ENCODE measurements at places on chromosomes 3 and 15.

- DNase-seq: no peak
Observed at GRCh38 chr15:53324061-53324460, 435.4 kb downstream of the WDR72 start.

DNA sequence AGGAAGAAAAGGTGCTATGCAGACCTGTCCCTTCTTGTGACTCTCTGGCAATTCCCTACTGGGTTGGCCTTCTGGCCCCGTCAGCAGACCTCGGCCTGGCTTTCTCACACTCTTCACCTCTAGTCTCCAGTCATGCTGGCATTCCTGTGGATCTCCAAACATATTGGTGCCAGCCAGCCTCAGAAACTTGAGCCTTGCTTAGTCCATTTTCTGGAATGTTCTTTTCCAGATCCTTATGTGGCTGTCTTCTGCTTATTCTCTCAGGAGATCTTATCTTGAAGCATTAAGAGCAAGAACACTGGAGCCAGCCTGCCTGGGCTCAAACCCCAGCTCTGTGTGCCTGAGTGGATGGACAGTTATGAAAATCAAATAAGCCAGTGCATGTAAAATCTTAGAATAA lies 88.2 kb upstream of the NTRK3 start:
- DNase-seq: no peak

DNA sequence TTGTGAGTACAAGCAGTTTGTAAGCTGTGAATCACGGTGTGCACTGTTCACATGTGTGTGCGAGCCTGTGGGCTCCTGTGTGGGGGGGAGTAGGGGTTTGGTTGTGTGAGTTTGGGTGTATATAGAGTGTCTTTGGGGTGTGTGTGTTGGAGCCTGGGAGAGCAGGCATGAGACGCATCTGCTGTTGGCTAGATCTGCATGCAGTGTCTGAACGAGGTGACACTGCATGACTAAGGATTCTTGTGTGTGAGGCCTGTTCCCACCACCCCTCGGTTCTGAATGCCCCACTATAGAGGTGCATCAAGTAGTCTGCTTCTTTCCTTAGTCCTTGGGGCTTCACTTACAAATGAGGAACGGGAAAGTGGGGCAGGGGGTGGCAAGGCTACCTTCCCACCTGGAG lies 68.4 kb downstream of the MAGEF1 start:
- no peak for DNase-seq

- no peak for DNase-seq
Observed at GRCh38 chr3:13891492-13892073, 11.7 kb upstream of the WNT7A start.

- no peak for DNase-seq
Observed at GRCh38 chr3:133830071-133830470, 24.5 kb downstream of the SRPRB start.

- DNase-seq: no peak
Observed at GRCh38 chr3:159091936-159092335, 290.1 kb downstream of the MFSD1 start.

- no peak for DNase-seq
Observed at GRCh38 chr15:101128221-101129015, 123.4 kb downstream of the CHSY1 start.

GRCh38 chr15:63107895-63108546 lies 13.6 kb upstream of the LACTB start:
- DNase-seq: no peak

DNA sequence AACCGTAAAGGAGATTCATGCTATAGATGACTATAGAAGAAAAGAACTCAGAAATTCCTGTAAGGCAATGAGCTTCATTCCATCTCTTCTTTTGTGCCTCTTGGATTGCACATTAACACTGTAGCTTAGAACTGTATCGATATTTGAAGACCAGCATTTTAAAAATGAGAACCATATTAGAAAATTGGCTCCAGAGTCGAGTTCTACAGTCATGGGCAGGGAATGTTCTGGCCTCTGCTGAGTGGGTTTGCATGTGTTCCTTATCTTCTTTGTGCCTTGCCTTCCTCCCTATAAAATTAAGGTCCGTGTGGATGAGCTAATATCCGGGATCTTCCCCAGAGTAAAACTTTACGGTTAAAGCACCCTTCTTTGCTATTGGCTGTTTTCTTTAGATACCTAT lies 77.4 kb upstream of the PLCL2 start:
- no peak for DNase-seq

- no peak for DNase-seq
Observed at GRCh38 chr3:191030929-191031328, 168.1 kb upstream of the OSTN start.

DNA sequence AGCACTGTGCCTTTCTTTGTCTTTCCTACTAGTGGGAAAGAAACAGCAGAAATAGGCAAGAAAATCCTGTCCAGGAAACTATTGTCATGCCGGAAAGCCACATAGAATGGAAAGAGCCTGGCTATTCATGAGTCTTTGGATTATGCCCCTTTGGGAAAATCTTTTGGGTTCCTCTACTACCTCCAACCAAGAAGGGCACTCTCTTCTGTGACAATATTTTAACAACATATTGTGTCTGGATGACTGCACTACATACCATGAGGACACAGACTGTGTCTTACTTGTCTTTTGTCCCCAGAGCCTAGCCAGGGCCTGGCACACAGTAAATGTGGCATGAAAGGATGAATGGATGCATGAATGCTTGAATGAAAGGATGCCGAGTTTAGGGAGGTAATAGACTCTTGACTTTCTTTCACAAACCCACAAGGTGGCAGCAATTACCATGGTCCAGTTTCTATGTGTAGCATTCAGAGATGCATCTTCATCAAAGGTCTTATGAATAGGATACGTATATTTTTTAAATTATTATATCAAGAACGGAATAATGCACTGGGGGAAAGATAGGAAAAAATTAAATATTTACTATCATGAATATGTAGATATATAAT lies 30.3 kb downstream of the ARL14 start:
- DNase-seq: no peak

DNA sequence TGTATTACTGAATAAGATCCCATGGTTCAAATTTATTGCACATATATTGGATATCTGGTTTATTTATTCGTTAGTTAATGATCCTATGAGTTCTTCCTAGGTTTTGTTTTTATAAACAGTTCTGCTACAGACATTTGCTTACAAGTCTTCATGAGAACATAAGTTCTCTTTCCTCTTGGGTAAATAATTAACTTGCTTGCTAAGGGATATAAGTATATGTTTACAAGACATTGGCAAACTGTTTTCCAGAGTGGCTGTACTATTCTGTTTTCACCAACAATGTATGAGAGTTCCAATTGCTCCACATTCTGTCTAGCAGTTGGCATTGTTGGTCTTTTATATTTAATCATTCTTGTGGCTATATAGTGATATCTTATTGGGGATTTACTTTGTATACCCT lies 341.8 kb upstream of the GBE1 start:
- DNase-seq: no peak

DNA sequence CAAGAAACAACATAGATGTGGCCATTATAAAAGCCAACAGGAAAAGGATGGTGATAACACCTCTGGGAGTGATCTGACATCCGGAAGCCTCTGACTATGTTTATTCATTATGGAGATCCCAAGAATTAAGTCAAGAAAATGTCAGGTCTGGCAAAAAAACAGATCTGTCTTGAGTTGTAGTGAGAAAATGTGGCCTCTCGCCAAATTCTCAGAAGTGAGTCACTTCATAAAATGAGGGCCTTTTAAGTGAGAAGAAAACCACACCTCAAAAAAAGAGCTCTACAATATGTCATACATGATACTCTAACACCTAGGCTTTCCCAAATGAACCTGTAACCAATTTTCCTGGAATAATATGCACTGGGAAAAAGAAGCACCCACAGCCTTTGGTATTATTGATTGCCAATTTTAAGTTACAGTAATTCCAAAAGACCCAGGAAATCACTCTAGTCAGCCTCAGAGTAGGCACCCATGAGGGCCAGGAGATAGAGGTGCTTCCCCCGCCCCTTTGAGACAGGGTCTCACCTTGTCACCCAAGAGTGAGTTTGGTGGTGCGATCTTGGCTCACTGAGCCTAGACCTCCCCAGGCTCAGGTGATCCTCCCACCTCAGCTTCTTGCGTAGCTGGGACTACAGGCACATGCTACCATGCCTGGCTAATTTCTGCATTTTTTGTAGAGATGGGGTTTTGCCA lies 38.0 kb downstream of the CCR3 start:
- no peak for DNase-seq

DNA sequence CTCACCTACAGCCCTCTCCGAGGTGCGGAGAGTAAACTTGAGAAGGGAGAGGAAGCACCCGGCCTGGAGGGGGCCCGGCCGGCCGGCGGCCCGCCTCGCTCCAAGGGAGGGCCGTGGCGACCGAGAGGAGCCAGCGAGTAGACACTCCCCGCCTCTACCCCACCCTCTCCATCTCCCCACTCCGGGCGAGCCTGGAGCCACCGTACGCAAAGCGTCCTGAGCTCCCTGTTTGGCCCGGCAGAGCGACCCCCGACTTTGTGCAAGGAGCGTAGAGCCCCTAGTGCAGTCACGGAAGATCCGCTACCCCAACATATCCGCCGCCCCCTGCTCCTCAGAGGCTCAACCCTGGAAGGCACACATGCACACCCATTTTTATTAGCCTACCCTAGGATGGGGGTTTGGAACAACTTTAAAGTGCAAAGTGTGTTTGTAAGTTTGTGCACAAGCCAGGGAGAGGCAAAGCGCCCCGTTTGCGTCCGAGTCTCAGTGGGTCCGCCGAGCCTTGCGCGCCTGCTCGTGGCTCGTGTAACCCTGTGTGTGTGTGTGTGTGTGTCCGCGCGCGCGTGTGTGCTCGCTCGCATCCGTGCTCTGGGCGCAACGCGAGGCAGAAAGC lies 508 bp upstream of the SMAD6 start:
- no peak for DNase-seq

DNA sequence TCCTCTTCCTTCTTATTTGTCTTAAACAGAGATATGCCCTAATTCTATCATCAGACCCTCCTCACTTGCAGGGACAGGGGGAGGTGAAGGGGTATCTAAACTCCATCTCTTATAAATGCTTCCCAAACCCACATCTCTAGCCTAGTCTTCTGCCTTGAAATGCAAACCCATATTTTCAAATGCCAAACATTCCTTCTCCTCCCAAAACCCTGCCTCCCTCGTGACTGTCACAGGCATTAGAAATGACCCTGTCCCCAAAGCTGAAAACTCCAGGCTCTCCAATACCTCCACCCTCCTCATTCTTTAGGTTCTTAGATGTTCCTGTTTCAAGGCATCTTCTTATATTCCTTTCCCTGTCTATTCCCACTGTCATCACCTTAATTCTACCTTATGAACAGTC lies 191.0 kb downstream of the ERC2 start:
- no peak for DNase-seq

Data from stimulated activated naive B cell treated with anti-CD40 and anti-IgM and Interleukin-4, amounts not matched to agents 10 μg/mL and 1 μg/mL and 100 μg/mL, for 72 hours (primary cell).